ENCODE measurements at places on chromosomes 11 and 22. TPM values are rescaled to one million over a fixed set of nuclear protein-coding genes. Genes with fewer than 3 reads are reported as not detected.

IFITM5 gene
- not detected for total RNA-seq

PKP3 gene
- total RNA-seq: 0.61 TPM

SHISAL1 gene
- 8.2 TPM for total RNA-seq

USP2 gene
- 3.0 TPM for total RNA-seq

SLC6A5 gene
- total RNA-seq: 4.9 TPM

TRIM29 gene
- 0.94 TPM for total RNA-seq

HTR3A gene
- total RNA-seq: 0.28 TPM

OR52N4 gene
- total RNA-seq: not detected

APOBEC3C gene
- total RNA-seq: 2.6 TPM

SORL1 gene
- total RNA-seq: 80.6 TPM

ALDH3B2 gene
- not detected for total RNA-seq

CHEK1 gene
- total RNA-seq: 15.4 TPM

RASL10A gene
- total RNA-seq: 2.4 TPM

TSGA10IP gene
- total RNA-seq: not detected

DEPDC7 gene
- 12.7 TPM for total RNA-seq

ZNF214 gene
- total RNA-seq: 12.7 TPM

SIK3 gene
- 33.8 TPM for total RNA-seq

MUC5AC gene
- total RNA-seq: not detected

Data from spinal cord (tissue), 10 donors.